ENCODE measurements at places on chromosomes 1 and 21.

DNA sequence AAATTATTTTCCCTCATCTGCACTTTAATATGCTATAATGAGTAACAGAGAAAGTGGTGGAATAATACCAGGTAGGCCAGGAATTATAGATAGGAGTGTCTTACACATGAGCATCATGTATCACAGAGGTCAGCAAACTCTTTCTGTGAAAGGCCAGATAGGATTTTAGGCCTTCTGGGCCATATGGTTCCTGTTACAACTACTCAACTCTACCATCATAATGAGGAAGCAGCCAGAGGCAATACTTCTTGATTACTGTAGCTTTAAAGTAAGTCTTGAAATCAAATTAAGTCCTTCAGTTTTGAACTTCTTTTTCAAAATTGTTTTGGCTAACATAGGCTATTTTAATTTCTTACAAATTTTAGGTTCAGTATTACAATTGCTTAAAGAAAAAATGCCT, 32.1 kb upstream of the IGSF3 start:
- DNase-seq: no peak

DNA sequence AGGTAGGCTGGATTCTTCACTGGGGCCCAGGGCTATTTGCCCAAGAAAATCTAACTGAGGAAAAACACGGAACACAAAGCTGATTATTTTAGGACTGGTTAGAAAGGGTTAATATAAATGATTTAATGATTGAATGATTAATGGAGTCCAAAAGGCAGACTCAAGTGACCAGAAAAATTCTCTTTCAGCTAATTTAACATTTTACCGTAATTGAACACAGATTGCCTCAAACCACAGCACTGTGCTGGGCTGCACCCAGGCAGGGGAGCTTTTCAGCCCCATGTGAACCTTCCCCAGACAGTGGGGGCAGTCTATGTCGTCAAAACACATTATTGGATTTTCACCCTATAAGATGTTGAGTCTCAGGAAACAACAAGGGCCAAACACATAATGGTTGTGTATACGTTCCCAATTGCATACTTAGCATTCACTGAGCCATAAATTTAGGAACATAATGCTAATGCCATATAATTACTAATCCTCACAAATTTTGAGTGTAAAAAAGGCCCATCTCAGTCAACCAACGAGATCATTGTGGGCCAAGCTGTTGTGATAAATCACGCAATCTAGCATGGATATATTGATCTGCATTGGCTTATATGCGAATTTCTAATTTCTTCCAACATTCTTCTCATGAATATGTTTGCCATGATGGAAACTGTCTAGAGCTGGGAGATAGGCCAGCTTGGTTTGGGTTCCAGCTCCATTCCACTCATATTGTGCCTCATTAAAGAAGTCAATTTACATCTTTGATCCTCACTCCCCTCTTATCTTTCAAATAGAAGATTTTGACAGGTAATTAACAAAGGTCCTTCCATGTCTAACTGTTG, 27.7 kb downstream of the DSCAM start:
- no peak for DNase-seq

GRCh38 chr1:232250838-232251237, 379.1 kb downstream of the SIPA1L2 start:
- DNase-seq: no peak

- no peak for DNase-seq
Measured at GRCh38 chr1:65311760-65312159, 2.4 kb downstream of the DNAJC6 start.

- no peak for DNase-seq
Measured at GRCh38 chr1:29245876-29246275, 9.6 kb downstream of the PTPRU start.

GRCh38 chr1:216216305-216216704, 206.9 kb downstream of the USH2A start:
- no peak for DNase-seq

GRCh38 chr1:218869276-218869675, 304.4 kb upstream of the LYPLAL1 start:
- no peak for DNase-seq

DNA sequence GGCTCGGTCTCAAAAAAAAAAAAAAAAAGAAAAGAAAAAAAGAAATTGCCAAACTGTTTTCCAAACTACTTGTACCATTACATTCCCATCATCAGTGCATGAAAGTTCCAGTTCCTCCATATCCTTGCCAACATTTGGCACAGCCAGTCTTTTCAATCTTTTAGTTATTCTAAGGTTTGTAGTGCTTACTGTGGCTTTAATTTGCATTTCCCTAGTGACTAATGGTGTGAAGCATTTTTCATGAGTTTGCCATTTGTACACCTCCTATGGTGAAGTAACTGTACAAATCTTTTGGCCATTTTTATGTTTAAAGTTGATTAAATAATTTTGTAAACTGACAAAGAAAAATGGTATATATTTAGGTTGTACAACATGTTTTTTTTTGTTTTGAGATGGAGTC, 70.7 kb downstream of the DEGS1 start:
- DNase-seq: no peak

GRCh38 chr1:216804111-216804510, 80.9 kb upstream of the ESRRG start:
- DNase-seq: no peak

DNA sequence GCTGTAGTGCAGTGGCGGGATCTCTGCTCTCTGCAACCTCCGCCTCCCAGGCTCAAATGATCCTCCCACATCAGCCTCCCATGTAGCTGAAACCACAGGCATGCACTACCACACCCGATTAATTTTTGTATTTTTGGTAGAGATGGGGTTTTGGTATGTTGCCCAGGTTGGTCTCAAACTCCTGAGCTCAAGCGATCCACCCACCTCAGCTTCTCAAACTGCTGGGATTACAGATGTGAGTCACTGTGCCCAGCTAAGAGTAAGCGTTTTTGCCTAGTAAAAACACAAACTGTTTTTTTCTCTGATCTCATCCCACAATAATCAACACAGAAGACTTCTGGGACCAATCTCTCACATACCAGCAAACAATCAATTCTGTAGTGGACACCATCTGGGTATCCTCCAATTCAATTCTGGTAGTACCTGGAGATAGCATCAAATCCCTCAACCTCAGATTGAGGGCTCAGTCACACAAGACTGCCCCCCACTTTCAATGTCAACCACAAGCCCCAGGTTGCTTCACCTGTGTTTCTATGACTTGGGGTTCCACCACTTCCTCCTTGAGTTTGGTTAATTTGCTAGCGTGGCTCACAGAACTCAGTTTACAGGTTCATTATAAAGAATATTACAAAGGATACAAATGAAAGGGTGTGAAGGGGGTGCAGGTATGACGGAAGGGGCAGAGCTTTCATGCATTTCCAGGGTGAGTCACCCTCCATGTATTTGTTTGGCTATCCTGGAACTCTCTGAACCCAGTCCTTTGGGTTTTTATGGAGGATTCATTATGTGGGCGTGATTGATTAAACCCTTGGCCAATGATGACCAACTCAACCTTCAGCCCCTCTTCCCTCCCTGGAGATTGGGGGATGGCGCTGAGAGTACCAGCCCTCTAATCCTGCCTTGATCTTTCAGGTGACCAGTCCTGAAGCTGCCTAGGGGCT, 40.0 kb upstream of the RHOU start:
- no peak for DNase-seq

DNA sequence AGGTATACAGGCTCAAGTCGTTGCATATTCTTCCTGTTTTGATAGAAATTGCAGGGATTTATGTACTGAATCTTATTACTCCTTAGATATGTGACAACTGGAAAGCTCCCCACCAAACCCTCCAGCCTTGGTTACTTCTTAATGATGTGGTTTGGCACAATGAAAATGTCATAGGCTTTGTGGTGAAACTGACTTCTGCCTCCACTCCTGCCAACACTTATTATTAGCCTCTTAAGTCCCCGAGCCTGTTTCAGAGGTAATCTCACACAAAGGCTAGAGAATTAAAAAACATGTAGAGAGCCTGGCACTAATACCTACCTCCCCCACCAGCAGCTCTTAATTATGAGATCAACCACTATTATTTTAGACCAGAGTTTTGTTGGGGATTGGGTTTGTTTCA, 4.2 kb downstream of the COX20 start:
- DNase-seq: no peak

GRCh38 chr1:44780583-44781121, 5.3 kb downstream of the RPS8 start:
- DNase-seq: no peak

DNA sequence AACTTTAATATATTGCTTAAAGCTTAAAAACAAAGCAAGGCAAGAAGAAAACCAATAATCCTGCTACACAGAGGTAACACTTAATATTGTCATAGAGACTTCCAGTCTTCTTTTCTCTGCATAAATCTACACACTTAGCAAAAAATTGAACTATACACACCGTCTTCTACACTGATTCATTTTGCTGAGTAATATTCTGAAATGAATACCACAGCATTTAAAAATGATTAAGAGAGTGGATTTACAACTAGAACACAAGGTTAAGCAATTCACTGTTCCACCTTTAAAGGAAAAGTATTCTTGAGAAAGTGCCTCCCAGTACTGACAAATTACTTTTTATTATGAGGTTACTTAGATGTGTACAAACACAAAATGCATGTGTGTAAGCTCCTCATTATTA, 22.2 kb upstream of the ITPKB start:
- no peak for DNase-seq

- DNase-seq: no peak
Measured at GRCh38 chr1:198499588-198499987, 40.9 kb downstream of the ATP6V1G3 start.

DNA sequence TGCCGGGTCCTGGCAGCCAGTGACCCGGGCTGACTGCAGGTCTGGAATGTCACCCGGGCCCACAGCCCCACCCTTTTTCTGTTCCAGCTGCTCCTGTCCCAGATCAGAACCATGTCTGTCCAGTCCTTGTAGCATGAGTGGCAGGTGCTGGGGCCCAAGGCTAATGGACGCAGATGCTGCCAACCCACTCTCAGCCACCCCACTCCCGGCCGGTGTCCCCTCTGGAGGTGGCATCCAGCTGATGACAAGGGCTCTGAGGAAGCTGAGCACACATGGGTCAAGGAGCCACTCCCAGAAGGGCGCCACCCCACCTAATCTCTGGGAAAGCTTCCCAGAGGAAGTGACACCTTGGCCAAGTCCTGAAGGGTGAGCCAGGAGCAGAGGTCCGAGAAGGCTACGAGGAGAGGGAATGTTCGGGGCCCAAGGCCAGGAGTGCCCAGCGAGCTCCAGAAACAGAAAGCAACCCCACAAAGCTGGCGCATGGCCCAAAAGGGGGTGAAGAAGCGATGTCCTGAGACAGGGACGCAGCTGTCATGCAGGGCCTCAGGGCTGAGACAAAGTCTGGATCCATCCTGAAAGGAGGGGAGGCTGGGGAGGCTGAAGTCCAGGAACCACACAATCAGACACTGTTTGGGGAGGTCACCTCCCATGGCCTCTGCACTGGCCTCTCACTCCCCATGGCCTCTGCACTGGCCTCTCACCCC, 39.5 kb downstream of the ACOT7 start:
- no peak for DNase-seq

GRCh38 chr1:42933610-42934491, 24.8 kb downstream of the SLC2A1 start:
- DNase-seq: no peak

DNA sequence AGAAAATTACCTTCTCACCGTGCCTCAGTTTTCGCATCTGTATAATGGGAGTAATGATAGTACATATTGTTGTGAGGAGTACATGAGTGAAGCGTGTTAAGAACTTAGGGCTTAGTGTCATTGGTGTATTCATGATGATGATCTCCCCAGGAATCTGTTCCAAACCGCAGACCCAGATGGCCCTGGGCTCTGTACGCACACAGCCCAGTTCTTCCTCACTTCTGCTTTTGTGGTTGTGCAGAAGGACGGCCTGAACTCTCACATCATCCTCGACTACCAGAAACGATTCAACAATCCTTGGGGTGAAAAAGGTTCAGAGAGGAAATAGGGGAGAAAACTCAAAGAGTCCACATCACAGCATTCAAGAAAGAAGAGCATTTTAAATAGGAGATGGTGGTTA, 323.0 kb downstream of the CAMTA1 start:
- DNase-seq: no peak

DNA sequence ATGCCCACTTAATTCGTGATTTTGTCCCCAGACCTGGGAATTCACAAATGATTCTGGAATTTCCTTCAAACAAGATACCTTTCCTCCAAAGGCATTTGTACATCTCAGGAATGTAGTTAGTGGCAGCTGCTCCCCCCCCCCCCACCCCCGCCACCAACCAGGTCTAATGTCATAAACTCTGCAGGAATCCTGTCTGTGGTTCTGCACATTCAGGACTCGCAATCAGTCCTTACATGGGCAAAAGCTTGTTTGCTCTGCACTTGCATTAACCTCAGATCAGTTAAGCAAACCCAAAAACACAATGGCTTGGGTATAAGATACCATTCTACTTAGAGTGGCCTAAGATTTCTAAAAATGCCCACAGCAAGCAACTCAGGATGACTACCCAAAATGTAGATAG, 143.8 kb downstream of the TGFB2 start:
- no peak for DNase-seq

DNA sequence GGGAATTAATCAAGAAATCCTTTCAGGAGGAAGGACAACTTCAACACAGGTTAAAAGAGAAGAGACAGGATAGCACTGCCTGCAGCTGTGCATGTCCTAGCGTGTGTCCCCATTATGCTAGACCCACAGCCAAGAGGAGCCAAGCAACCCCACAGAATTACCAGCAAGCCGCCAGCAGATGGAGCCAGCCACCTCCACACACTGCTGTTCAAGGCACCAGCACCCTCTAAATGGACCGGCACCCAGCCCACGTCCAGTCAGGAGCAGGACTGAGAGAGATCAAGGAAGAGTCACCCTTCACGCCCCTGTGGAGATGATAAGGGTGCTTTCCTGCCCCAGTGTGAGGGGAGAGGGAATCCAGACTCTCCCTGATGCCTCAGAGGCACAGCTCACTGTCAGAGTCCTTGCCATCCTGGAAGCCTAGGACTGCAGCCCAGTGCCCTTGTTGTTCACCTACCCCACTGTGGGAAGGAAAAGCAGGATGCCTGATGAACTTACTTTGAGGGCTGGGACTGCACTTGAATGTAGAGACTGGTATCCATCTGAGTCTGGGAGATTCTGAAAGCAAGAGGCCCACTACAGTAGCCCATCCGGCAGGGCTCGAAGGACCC, 37.1 kb upstream of the CTTNBP2NL start:
- peak; percentile 44 for DNase-seq

- DNase-seq: no peak
Measured at GRCh38 chr1:65593516-65593915, 173.0 kb downstream of the LEPR start.

GRCh38 chr21:21907271-21907670, 909.1 kb downstream of the NCAM2 start:
- DNase-seq: no peak

GRCh38 chr1:235951661-235952060, 85.0 kb upstream of the LYST start:
- no peak for DNase-seq

DNA sequence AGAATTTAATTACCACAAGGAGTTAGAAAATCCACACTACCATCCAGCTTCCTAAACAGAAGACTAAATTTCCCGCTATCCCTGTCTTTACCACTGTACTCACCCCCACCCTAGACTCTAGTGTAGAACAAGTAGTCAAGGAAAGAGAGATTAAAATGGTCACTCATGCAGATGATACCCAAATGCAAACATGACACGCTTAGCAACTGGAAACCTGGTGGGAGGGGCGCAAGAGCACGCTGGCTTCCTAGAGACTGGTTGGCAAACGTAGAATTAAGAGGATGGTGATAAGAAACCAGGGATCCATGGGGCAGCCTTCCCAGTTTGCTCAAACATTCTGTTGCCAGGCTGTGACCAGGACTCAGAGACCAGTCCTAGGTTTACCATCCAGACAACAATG, 9.9 kb upstream of the LDLRAD1 start:
- DNase-seq: no peak

- DNase-seq: no peak
Measured at GRCh38 chr1:64681043-64681442, 63.8 kb upstream of the RAVER2 start.
